ENCODE measurements at places on chromosomes 13 and 19. TPM values are rescaled to one million over a fixed set of nuclear protein-coding genes. Genes with fewer than 3 reads are reported as not detected.

- DNase-seq, result no peak
Observed at GRCh38 chr19:1237027-1237659, 662 bp downstream of the CBARP start.

GRCh38 chr19:11286312-11286974 is 9.5 kb upstream of the TSPAN16 start:
- no peak for DNase-seq

DNA sequence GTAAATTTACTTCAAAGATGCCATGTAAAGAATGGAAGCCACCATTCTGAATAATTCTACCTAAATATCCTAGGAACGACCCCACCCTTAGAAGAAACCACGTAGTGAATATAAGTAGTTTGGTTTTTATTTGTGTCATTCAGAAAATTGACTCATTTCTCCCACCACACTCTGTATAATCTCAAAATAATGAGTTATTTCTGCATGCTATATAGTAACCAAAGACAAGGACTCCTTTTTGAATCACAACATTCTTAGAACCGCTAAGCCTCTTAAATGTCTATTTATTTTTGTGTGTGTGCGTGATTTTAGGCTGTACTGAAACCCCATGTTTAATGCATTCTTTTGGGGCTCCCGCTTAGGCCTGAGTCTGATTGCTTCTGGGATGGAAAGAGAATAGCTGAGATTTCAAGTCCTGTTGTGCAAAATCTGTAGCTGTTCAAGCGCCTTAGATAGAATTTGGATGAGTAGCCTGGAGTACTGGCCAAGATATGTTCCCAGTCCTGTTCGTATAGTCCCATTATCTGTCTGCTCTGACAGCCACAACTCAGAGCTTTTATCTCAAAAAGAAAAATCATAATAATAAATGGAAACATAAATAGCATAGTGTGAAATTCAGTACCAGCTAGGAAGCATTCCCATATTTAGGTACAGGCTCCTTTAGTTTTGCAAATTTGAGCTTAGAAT is 532.4 kb upstream of the NBEA start:
- no peak for DNase-seq

Gene CYP4F8
- total RNA-seq, result not detected

Gene PSG11
- not detected for total RNA-seq
